RPMI7951 (cell line): ENCODE measurements at places on chromosomes 3 and 15.
A peak's percentile ranks its signal among the peaks of the same experiment; 100 is the strongest.

GRCh38 chr3:7292362-7292761, 431.4 kb downstream of the GRM7 start:
- no peak for DNase-seq

DNA sequence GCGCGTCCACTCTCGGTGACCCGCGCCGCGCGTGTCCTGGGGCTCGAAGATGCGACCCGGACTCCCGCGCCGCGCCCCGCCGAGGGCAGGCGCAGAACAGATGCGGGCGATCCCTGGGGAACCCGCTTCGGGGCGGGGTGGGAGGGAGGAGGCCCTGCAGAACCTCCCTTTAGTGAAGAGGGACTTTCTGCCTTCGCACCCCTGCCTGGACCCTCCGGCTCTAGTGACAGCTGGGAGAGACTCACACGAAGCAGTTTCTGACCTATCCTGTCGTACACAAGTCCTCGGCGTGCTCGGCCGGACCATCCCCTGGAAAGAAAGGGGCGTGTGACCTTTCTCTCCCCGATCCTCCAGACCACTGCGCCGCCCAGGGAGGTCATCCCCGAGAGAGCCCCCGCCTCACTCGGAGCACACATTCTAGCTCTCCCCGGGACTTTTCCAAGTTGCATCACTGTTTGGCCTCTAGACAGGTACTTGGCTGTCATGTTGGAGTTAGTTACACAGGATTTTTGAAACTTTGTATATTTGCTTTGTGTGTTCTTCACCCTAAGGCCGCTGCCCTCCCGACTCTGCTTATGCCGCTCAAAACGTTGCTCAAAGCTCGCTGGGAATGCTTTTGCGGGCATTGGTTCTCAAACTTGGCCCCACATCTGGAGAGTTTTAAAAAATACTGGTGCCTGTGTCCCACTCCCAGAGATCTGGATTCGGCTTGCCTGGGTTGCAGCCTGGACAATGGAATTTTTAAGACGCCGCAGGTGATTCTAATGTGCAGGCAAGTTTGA, 582 bp downstream of the CGNL1 start:
- DNase-seq, result no peak

DNA sequence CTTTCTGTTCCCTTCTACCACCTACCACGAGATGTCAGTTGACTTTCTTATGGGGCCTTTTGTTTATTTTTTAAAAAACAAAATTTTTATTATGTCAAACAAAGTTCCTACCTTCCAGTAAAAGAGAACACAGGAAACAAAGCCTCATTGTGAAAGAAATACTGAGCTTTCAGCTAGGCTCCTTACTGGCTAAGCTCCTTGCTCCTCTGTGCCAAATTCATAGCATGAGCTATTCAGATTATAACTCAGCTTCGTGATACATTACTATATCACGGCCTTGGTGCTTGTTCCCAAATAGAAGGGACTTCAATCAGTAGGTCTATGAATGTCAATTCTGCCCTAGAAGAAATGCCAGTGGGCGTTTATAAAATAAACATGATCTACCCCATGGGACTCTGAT, 145.8 kb upstream of the CHRM5 start:
- DNase-seq, result no peak

DNA sequence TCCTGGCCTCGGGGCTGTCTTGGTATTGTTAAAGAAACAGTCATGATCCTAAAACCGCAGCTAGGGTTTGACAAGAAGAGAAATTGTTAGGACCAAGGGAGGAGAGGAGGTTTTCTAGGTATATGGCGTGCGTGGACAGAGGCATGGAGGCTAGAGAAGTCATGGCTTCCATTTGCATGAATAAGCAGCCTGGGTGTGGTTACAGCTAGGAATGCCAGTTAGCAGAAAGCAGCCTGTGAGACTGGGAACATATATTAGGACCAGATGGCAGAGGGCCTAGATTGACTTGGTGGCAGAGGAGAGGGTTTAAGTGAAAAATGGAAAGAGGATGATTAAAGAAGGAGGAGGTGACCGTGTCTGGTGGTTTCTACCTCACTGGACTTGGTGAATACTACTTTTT, 573.6 kb upstream of the ARRDC4 start:
- peak; percentile 35 for DNase-seq

DNA sequence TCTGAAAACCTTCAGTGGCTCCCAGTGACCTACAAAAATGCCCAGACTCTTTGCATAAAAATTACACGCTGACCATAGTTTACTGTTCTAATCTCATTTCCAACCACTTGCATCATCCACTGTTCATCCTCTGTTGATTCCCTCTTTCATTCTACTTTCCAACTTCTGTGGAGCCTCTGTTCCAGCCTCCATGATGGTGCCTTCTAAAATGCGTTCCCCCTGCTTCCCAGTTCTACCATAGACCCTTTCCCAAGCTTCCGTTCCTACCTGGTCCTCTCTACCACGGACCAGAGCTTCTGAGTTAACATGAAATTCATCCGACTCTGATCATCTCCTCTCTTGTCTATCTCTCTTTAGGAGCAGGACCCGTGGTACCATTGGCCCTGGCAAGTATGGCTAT, 127.0 kb downstream of the THSD4 start:
- no peak for DNase-seq

- peak; percentile 68 for DNase-seq
Measured at GRCh38 chr15:99014803-99015697, 7.5 kb upstream of the PGPEP1L start.

- DNase-seq, result no peak
Measured at GRCh38 chr3:152196782-152197181, 71.9 kb upstream of the MBNL1 start.

DNA sequence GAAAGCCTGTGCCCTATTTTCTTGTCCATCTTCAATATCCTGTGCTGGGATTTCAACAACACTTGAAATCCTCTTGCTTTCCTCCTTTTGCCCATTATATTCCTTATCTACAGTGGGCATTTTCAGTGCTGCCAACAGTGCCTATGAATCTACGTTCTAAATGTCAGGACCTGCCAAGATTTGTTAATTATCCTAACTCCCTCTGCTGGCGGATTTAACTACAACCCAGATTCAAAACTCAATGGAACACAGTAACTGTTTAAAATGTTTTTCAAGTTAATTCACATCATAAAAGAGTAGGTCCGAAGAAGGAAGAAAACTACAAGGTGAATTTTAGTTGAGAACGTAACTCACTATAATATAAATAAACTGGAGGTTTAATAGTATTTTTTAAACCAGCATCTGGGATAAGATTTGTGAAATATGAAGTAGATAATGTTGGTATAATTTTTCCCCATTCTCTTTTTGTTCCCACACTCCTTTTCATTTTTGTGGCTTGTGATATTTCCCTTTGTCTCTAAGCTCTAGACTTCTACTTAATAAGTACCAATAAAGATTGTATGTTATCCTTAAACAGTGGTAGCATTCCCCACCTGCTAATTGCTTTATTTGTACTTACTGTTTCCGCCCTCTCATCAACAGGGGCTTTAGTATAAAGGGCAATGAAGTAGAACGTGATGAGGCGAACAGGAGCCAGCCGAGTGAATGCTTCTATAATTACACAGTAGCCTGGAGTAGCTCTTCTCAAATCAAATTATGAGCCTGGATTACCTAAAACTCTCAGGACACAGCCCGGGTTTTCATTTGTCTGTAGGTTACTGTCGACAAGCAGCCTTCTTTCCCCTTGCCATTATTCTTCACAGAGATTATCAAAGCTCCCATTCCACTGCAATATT, 302.5 kb upstream of the ATP11B start:
- DNase-seq, result peak; percentile 16

GRCh38 chr15:31265090-31265870, 61.4 kb upstream of the KLF13 start:
- DNase-seq, result no peak

DNA sequence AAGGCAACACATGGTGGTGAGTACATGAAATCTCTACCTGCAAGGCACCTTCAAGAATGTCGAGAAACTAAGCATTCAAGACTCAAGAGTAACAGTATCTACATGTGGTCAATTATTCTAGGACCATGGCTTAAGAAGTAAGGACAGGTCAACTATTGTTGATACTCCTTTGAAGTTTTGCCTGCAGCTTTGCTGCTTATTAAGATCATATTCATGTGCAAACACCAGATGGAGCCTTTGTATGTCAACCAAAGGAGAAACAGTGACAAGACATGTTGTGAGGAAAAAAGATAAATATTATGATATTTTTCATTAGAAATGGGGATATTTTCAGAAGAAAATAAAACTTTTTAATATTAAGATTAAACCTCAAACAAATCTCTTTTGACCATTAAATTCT, 52.3 kb upstream of the FGF7 start:
- DNase-seq, result peak; percentile 20

GRCh38 chr15:25408929-25409328, 29.9 kb downstream of the UBE3A start:
- no peak for DNase-seq

DNA sequence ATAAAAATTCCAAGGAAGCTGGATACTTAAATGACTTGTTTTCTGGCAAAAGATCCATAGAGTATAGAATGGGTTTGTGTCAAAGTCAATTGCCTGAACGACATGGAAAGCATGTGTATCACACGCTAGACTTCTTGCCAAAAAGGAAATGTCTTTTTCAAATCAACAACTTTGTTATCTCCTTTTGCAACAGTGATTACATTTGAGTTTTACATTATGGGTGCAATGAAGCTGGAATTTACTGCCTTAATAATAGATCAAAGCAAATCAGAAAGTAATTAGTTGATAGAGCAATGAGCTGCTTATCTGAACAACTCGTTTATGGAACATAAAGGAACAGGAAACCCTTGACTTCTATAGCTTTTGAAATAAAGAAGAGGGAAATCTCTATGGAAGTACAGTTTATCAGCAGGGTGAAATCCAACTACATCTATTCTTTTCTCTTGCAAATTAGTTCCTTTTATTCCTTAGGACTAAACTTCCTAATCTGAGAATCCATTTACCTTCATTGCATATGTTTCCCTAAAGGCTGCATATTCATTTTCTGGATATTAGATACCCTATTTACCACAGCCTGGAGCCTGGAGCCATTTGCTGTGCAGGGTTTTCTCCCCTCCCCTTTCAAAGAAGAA, 415.1 kb upstream of the NECTIN3 start:
- no peak for DNase-seq

DNA sequence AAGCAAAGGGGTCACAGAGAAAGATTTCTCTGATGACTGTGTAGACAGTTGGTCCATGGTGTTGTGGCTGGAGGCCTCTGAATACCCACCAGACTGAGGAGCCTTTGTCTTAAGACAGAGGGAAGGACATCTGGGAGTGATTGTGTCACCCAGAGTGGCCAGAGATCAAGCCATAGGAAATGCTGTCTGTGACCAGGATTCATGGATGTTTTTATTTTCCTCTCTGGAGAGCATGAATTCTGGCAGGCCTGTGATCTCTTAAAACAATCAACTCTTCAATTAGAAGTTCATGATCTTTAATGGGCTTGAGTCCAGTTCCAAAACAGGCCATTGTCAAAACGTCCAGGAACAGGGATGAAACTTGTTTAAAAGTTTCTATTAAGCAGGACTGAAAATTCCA, 198.9 kb upstream of the CTDSPL start:
- DNase-seq, result peak; percentile 49

GRCh38 chr3:166809520-166809919, 570.6 kb downstream of the ZBBX start:
- no peak for DNase-seq

DNA sequence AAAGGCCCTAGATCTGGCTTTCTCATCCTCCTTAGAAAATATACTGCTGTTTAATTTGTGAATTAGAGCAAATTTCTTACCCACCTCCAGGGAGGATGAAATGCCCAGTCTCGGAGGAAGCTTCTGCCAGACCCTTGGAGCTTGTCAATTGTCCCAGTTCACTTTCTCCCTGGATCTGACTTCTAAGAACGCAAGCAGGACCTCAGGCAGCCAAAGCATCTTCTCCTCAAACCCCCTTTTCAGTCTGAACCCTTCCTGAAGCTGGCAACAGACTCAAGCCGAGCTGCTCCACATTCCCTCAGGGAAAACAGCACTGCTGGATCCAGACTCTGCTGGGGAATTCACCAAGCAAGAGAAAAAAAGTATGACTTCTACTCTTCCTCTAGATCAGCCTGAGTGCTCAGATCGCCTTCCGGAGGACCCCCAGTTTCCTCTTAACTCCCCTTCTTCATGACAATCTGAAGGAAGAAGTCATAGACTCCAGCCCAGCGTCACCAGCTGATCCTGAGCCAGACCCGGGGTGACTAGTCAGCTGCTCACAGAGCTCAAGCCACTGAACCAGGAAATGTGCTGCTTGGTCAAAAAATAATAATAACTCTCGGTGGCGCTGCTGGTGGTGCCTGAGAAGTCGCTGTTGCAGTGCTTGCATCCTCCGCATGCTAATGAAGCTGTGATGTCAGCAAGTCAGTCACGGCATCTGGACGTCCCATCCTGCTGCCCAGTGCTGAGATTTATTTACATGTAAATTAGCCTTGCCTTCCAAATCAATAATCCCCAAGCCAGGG, at the start of gene PRICKLE2:
Gene PRICKLE2, minus strand, starts transcription at position 641 of the 785 bp plus-strand sequence. CDS start 26,539 bp downstream, outside the sequence.
- DNase-seq, result peak; percentile 96

DNA sequence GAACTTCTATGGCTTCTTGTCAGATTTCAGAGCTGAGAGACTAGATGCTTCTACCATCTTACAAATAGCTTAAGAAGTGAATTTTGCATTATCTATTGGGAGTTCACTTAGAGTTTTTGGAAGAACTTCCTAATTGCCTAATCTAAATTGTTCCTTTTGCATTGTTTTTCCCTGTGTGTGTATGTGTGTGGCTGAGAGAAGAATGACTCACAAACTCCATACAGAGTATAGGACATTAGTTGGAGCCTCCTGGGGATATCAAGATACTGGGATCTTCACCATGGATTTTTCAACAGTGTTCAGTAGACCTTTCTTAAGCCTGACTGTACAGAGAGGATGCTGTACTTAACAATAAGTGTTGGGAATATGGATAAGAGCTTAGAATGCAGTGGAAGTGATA, 10.9 kb downstream of the TLNRD1 start:
- no peak for DNase-seq

DNA sequence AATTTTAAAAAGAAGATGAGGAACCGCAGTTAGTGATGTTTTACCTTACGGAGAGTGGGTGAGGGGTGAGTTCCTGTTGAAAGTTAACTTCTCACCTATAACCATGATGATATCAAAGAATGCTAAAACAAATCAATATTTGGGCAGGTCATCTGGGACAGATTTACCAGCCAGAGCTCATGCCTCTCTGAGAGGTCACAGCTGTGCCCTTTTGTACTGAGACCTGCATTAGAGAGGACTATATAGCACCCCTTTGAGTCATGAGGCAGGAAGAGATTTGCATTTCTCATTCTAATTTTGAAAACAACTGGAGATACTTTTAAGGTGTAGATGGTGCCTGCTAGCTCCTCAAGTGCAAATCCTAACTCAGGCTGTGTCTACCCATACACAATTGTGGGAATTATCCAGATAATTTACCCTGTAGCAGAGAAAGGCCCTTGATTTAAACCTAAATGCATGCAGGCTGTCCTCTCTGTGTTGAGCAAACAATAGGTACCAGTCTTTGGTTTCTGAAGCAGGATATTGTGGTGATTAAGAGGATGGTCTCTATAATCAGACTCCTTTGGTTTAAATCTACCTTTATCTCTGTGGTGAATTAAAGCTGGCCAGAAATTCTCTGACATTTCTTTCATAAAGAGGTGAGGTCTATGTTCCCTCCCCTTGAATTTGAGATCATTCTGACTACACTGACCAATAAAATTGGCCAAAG, 5.8 kb upstream of the TM4SF4 start:
- no peak for DNase-seq

- DNase-seq, result peak; percentile 87
Measured at GRCh38 chr15:70826634-70827033, 27.3 kb downstream of the LARP6 start.
